NCI-H2029 treated with DMSO at 0.1 percent for 48 hours (cell line): ENCODE measurements at places on chromosomes 3 and 15.

DNA sequence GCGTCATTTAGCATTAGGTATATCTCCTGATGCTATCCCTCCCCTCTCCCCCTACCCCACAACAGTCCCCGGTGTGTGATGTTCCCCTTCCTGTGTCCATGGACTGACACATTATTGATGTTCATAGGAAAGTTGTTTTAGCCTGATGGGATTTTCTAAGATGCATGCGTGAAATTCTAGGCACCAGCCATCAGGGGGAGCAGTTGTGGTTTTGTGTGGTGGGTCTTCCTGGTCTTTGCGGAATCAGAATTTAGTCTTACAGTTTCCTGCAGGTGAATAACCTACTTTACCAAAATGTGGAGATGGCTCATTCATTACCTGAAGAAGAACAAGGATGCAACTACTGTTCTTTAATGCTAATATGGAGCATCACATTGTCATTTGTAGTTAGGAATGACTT, 455.0 kb upstream of the THBS1 start:
- no peak for DNase-seq

DNA sequence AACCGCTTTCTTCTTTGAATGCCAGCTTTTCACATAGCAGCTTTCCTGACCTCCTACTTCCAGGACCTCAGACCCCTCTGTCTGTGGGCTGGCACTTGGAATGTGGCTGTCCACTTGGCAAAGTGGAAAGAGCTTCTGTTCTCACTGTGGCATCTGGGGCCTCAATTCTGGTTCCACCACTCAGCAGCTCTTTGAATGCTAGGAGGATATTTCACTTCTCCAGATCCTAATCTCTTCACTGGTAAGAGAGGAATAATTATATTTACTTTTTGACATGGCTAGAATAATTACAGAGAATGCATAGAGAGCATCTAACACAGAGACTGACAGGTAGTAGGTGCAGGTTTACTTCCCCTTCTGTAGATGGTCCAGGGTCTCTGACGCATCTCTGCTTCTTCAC, 405.9 kb downstream of the LPP start:
- DNase-seq, result no peak

- DNase-seq, result no peak
Observed at GRCh38 chr3:50436114-50436674, 67.2 kb downstream of the CACNA2D2 start.

DNA sequence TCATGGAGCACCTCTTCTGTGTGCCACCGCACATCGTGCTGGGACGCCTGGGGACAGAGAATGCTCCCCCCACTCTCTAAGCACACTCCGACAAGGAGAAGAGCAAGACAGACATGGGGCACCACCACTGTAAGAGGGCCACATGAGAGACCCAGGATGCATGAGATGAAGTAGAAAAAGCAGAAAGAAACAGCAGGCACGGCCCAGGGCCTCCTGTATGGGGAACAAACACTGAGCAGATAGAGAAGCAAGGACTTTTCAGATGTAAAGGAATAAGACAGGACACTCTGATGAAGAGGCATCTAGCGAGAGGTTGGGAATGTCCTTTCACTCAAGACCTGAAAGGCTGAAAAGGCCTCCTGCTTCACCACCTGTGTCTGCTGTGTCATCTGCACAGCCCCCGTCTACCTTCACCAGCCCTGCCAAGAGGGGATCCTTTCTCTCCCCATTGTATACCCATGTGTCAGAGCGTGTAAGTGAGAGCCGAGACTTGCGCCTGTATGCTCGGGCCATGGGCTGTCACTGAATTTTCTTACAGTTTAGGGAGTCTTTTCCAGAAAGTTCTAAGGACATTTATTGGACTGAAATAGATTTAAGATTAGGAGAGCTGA, 125.6 kb downstream of the LRRK1 start:
- no peak for DNase-seq

DNA sequence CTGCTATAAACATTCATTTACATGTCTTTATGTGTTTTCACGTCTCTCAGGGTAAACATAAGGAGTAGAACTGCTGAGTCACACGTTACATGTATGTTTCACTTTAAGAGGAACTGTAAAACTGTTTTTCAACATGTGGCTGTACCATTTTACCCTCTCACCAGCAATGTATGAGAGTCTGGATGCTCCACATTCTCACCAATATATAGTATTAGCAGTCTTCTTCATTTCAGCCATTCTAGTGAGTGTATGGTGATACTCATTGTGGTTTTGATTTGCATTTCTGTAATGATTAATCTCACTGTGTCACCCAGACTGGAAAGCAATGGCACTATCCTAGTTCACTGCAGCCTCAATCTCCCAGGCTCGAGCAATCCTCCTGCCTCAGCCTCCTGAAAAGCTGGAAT, 37.1 kb downstream of the PHC3 start:
- no peak for DNase-seq

DNA sequence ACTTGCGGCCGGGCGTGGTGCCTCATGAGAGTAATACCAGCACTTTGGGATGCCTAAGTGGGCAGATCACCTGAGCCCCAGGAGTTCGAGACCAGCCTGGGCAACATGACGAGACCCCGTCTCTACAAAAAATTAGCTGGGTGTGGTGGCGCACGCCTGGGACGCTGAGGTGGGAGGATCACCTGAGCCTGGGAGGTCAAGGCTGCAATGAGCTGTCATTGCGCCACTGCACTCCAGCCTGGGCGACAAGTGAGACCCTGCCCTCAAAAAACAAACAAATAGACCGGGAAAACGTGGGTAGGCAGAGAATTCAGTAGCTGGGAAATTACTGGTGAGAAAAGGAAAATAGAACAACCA, 667 bp downstream of the UMPS start:
- DNase-seq, result no peak

DNA sequence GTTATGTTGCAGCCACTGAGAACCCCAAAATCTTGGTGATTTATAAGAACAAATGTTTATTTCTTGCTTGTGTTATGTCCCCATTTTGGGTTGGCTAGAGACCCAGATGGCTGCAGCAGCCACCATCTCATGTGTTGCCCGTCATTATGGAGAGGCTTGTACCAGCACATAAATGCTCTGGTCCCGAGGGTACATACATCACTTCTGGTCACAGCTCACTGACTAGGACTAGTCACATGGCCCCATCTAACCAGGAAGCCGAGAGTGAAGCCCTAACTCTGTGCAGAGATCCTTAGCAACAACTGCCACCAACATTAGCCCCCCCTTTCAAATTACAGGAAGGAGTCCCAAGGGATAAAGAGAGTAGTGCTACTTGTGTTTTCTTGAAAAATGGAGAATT, 25.5 kb upstream of the HACD2 start:
- DNase-seq, result no peak
